ENCODE measurements at places on chromosomes 6 and 20.

- DNase-seq = peak; percentile 94
Observed at GRCh38 chr6:89297695-89298351, 17.3 kb downstream of the GABRR2 start.

DNA sequence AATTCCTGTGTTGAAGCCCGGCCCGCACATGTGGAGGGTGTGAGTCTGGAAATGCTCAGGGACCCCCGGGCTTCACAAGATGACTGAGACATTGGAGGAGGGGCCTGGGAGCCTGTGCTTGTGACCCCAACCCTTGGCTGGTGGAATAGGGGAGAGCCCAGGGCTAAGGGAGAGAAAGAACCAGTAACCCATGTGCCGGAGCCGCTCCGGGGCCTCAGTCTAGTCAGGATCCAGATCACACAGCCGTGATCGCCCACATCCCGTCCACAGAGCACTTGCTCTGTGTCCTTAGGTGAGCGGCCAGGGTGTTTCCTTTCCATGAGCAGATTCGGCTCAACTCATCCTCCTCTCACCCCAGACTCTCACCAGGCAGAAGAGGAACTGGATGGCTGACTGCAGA is 152.3 kb upstream of the RPS6KA2 start:
- DNase-seq = no peak

DNA sequence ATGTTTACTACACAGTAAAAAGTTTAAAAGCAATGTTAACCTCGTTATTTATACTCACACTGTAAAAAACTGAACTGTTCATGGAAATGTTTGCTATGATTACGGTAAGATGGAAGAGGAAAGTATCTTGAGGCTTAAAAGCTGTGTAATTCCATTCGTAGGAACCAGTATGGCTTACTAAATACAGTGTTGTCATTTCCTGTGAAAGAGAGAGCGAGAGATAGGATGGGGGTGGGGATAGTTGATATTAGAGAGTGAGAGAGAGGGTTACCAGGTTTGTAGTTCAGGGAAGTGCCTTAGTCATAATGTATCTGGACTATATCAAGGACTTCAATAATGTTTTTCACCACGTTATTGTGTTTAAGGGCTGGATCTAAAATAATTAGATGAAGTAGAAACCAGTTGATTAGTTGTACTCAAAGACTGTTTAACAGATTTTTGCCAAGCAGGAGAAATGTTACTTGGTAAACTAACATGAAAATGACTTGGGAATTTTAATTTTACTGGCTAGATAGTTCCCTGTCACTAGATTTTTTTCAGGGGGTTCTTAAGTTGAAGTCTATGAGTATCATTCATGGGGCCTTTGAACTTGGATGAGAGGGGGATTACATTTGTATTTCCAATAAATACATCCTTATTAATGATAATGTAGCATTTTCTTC is 30.4 kb downstream of the AFDN start:
- DNase-seq = no peak

- no peak for DNase-seq
Observed at GRCh38 chr6:349491-349921, 42.0 kb upstream of the IRF4 start.

GRCh38 chr6:52399511-52400312 is 20.4 kb upstream of the EFHC1 start:
- peak; percentile 57 for DNase-seq

DNA sequence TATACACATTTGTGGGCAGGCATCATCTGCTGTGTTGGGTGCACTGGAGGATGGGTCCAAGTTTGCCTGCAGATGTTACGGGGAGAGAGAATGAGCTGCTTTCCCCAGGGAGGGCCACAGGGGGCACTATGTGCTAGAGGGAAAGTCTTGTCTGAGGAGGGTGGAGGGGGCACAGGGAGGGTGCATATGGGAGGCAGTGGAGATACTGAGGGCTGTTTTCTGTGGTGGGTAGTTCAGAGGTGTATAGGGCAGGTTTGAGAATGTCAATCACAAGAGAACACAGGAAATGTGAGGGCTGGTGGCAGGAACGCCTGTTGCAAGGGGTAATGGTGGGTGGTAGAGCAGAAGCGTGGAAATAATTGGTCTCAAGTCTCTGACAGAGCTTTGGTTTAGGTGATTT is 7.7 kb upstream of the PTPRA start:
- DNase-seq = no peak
